ENCODE measurements at places on chromosomes 1 and 21.

- no peak for DNase-seq
Measured at GRCh38 chr1:1954831-1955441, 35.9 kb upstream of the TMEM52 start.

- no peak for DNase-seq
Measured at GRCh38 chr1:156662005-156662799, 15.0 kb downstream of the NES start.

DNA sequence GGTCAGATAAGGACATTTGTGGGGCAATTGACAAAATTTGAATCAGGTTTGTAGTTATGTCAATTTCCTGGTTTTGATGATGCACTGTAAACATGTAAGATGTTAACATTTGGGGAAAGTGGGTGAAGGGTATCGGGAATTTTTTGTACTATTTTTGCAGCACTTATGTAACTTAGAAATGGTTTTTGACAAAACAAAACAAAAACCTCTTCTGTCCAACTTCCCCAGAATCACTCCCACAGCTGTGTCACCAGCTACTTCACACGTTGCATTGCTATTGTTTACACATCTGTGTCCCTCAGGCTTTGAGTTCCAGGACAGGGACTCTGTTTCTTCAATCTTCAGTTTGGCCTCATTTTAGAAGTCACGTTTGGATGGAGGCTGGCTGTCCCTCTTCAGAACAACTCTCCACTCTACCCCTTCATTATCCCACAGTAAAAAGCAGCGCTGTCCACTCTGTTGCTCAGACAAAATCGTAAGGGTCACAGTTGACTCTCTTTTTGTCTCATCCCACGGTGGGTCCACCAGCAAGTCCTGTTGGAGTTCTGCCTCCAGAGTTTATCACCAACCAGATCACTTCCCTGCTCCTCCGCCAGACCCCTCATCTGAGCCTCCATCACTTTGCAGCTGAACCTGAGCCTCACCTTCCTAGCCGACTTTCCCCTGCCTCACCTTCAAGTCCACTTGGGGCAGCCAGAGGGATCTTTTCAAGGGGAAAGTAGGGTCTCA, 63.2 kb downstream of the NENF start:
- DNase-seq = no peak

GRCh38 chr1:218344814-218345672, at the start of gene TGFB2:
TSS of gene TGFB2 (plus strand) at chr1:218345336. CDS start at chr1:218346702, 1,366 bp downstream.
- DNase-seq = no peak

GRCh38 chr1:188343914-188344313, 1515.2 kb downstream of the PLA2G4A start:
- no peak for DNase-seq

GRCh38 chr1:206864939-206865671, at the start of gene IL20:
TSS of gene IL20 (plus strand) at chr1:206865623. CDS start at chr1:206865853, 230 bp downstream.
- DNase-seq = peak; percentile 66

- DNase-seq = no peak
Measured at GRCh38 chr1:168407832-168408538, 127.3 kb downstream of the TBX19 start.
